Chondrocyte (in vitro differentiated cells): ENCODE measurements at places on chromosomes 2 and 18. TPM values are rescaled to one million over a fixed set of nuclear protein-coding genes. Genes with fewer than 3 reads are reported as not detected.

DNA sequence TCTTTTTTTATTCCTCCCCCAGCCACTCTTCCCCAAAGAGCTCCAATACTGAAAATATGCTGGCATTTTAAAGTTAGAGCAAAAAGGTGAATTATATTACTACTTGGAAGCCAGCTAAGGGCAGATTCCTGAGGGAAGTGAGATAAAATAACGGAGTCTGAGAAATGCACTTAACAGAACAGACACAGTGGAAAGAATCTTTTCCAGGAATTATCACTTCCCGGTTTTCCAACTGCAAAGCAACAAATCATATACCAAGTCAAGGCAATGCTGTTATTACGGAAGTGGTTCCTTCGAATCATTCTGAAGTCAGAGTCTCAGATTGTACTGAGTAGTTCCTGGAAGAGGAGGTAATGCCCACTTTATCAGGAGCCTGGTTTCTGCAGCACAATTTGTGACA, 435.0 kb upstream of the SPRED2 start:
- DNase-seq: no peak
- H3K27me3 ChIP-seq: peaks cover 11% of the 10 kb centered on the region

GRCh38 chr2:225002656-225003045, 39.6 kb downstream of the DOCK10 start:
- no peak for DNase-seq
- no peak overlapping the region for H3K4me3 ChIP-seq
- no peaks in the 10 kb centered on the region for H3K27me3 ChIP-seq
- H3K36me3 ChIP-seq: peaks cover 2% of the 10 kb centered on the region

DNA sequence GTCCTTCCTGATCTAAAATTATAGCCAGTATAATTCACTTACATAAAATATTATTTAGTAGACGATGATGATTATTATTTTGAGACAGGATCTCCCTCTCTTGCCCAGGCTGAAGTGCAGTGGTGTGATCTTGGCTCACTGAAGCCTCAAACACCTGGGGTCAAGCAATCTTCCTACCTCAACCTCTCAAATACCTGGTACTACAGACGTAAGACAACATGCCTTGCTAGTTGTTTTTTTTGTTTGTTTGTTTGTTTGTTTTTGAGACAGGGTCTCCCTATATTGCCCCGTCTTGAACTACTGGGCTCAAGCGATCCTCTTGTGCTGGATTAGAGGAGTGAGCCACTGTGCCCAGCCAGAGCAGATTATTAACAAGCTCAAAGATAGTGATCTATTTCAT, 399.1 kb upstream of the ZNF804A start:
- H3K4me1 ChIP-seq: no peaks in the 10 kb centered on the region
- no peak for DNase-seq
- no peak overlapping the region for H3K27ac ChIP-seq
- no peaks in the 10 kb centered on the region for H3K36me3 ChIP-seq
- H3K27me3 ChIP-seq: no peaks in the 10 kb centered on the region

- H3K27me3 ChIP-seq: peaks cover 20% of the 10 kb centered on the region
- no peak overlapping the region for H3K27ac ChIP-seq
- no peaks in the 10 kb centered on the region for H3K36me3 ChIP-seq
- no peak for DNase-seq
- no peak overlapping the region for H3K4me3 ChIP-seq
- peaks cover 3% of the 10 kb centered on the region for H3K4me1 ChIP-seq
Observed at GRCh38 chr2:162123806-162124758, 28.0 kb downstream of the GCG start.

Gene POU3F3
- 7.2 to 55.0 TPM (median 7.7 TPM) in 3 replicates for total RNA-seq

DNA sequence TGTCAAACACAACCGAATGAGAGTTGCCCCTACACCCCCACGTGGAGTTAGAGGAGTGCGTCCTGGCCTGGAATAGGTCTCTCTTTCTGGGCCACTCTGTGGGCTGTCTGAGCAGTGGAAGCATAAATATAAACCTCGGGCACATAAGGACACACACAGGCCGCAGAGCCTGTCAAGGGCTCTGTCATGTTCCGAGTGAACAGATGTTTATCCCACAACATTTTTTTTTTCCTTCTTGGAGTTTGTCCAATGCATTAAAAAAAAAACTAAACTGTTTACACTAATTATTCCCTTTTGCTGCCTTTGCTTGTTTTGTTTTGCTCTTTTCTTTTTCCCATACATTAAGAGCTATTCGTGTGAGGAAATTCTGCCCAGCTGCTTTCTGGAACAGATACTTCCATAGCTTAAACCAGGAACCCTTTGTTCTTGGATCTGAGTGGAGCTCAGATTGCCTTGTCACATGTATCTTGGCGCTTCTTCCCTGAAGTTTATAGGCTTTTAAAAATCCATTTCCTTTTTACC, 228.3 kb upstream of the FOSL2 start:
- no peaks in the 10 kb centered on the region for H3K27me3 ChIP-seq
- H3K4me3 ChIP-seq: no peak overlapping the region
- peak overlapping the region; percentile 28 for H3K27ac ChIP-seq
- no peak for DNase-seq

Gene ASB18
- not detected in 3 replicates for total RNA-seq

GRCh38 chr18:57906852-57907251, 103.7 kb upstream of the ATP8B1 start:
- H3K27ac ChIP-seq: no peak overlapping the region
- H3K4me3 ChIP-seq: no peak overlapping the region
- peaks cover 13% of the 10 kb centered on the region for H3K4me1 ChIP-seq
- H3K36me3 ChIP-seq: no peaks in the 10 kb centered on the region
- no peak for DNase-seq
- peaks cover 4% of the 10 kb centered on the region for H3K27me3 ChIP-seq

Gene MOB1A
- total RNA-seq: 78.3 to 96.1 TPM (median 81.0 TPM) in 3 replicates

GRCh38 chr2:56671973-56672569, 488.3 kb downstream of the CCDC85A start:
- no peaks in the 10 kb centered on the region for H3K4me1 ChIP-seq
- H3K4me3 ChIP-seq: no peak overlapping the region
- DNase-seq: peak; percentile 47
- H3K27ac ChIP-seq: no peak overlapping the region

DNA sequence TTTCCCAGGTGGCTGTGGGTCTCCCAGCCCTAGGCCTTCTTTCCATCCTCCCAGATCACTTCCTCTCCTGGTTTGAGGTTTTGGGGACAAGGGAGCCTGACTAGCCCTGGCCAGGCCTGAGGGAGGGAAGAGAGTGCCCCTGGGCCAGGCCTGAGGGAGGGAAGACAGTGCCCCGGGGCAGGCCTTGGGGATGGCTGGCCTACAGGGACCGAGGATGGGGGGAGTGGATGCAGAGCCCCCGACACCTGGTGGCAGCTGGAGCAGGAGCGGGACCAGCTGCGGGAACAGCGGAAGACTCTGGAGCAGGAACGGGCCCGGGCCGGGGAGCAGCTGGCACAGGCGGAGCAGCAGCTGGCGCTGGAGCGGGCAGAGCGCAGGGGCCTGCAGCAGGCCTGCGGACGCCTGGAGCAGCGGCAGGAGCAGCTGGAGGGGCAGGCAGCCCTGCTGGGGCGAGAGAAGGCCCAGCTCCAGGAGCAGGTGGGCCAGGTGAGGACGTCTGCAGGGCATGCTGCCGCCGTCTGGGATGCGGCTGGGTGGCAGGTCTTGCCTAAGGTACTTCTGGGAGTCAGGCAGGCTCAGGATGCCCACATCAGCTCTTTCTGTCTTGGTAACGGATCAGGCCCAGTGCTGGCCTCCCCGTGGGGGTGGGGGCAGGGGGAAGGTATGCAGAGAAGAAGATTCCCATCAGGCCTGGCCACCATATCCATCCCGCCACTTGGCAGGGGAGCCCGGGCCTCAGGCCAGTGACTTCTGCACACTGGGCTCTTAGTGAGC, 29.2 kb downstream of the CROCC2 start:
- H3K4me1 ChIP-seq: no peaks in the 10 kb centered on the region
- DNase-seq: peak; percentile 88
- H3K27ac ChIP-seq: no peak overlapping the region
- H3K27me3 ChIP-seq: peaks cover 44% of the 10 kb centered on the region
- H3K4me3 ChIP-seq: no peak overlapping the region

DNA sequence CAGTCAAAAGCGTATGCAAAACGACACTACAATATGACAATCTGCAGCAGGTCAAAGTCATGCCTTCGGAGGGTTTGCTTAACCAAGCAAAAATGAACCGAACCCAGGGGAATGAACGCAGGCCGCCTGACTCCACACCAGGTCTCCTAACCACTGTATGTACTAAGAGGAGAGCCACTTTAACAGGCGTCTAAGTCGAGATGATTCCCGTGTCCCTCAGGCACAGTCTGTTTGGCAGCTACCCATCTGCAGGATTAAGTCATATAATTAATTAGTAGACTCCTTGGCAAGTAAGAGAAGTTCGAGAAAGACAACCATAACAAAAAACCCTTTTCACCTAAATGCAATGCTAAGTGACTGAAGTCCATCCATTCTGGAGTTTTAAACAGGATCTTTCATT, 15.2 kb downstream of the CYB5A start:
- no peak overlapping the region for H3K27ac ChIP-seq
- H3K36me3 ChIP-seq: no peaks in the 10 kb centered on the region

DNA sequence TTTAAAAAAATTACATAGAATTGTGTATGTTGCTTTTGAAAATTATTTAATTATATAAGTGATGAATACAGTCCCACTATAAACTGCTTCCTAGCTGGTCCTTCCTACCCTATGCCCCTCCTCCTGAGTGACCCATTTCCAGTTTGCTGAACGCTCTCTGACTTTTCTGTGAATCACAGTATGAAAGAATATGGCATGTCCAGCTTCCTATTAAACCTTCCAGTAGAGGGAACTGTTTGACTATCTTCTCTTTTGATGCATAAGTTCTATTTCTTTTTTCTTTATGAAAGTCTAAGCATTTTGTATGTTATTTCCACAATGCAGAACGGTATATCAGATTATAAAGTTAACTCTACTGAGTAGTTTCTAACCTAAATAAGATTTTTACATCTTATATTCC, 41.3 kb downstream of the PSMG2 start:
- no peak overlapping the region for H3K27ac ChIP-seq
- peaks cover 18% of the 10 kb centered on the region for H3K4me1 ChIP-seq
- no peak for DNase-seq
- no peaks in the 10 kb centered on the region for H3K27me3 ChIP-seq
- H3K4me3 ChIP-seq: no peak overlapping the region
- H3K36me3 ChIP-seq: no peaks in the 10 kb centered on the region

- H3K36me3 ChIP-seq: peaks cover 1% of the 10 kb centered on the region
- H3K4me3 ChIP-seq: no peak overlapping the region
- H3K27me3 ChIP-seq: peaks cover 6% of the 10 kb centered on the region
- H3K4me1 ChIP-seq: peaks cover 3% of the 10 kb centered on the region
Observed at GRCh38 chr2:36238106-36238505, 117.5 kb upstream of the CRIM1 start.

DNA sequence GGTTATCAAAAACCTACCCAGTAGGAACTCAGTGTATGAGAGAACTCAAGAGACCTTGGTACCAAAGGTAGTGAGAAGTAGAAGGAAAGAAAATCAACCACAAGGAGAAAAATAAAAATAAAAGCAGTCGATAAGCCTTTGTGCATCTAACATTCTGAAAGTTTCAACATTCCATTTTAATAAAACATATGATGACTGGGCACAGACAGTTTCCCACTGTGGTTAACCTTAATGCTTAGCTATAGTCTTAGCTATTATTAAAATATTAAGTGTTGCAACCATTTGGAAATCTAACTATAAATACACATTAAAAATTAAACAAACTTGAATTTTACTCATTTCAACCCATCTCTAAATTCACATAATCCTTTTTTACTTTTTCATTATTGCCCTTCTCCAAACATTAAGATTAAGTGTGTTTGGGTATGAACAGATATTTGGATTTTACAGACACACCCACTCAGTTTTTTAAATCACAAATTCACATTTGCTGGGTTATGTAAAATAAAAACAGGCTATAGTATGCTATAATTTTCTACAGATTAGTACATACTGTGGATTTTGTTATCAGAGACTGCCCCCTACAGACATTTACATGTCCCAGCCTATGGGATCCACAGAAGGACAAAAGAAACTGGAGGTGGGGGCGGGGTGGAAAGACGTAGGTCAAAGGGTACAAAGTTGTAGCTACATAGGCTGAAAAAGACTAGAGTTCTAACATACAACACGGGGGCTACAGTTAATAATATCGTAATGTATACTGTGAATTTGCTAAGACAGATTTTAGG, 32.8 kb downstream of the SRBD1 start:
- H3K4me1 ChIP-seq: peaks cover 21% of the 10 kb centered on the region
- no peak for DNase-seq
- no peaks in the 10 kb centered on the region for H3K27me3 ChIP-seq
- H3K4me3 ChIP-seq: no peak overlapping the region

DNA sequence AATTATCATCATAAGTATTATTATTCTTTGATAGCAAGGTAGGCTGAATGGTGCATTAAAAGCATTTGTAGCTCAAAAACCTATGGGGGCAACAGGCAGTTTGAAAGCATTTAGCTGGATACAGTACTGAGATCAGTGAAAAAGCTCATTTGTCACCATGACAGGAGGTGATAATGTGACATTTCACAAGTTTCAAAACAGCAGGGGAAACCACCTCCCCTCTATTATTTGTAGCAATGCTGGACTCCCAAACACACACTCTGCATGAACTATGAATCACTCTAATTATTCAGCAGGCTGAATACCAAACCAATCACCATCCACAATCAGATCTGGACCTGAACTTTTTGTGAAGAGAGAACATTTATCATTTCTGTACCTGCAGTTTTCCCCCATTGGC, 63.4 kb downstream of the MYO5B start:
- no peaks in the 10 kb centered on the region for H3K36me3 ChIP-seq
- H3K4me3 ChIP-seq: no peak overlapping the region
- no peak overlapping the region for H3K27ac ChIP-seq
- no peak for DNase-seq
- H3K27me3 ChIP-seq: peaks cover 23% of the 10 kb centered on the region

Gene CNDP1
- 0.22 TPM in 1 of 3 replicates, not detected in the others for total RNA-seq

DNA sequence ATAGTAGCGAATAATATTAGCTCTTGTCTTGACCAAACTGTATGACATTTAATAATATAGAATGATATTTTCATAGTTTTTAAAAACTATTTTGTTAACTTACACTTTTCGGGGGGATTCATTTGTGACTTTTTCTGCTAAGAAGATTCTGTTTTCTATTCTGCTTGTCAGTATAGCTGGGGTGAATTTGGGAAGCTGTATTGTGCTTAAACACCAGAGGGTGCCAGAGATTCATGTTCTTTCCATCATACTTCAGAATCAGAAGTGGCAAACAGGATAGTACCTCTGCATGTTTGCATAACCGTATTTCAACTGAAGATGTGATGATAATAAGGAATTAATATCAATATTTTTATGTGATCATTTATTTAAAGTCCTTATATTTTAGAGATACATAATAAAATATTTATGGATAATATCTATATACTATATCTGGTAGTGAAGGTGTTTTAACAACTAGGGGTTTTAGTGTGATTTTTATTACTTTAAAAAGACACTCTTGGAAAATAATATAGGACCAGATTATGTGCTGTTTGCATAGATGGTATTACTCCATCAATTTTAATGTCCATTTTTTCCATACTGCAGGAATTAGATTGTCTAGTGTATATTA, 81.0 kb downstream of the TAF4B start:
- H3K27me3 ChIP-seq: no peaks in the 10 kb centered on the region
- H3K36me3 ChIP-seq: no peaks in the 10 kb centered on the region
- H3K4me1 ChIP-seq: peaks cover 23% of the 10 kb centered on the region
- no peak overlapping the region for H3K27ac ChIP-seq
